CD8-positive, alpha-beta T cell (primary cell): ENCODE measurements at places on chromosomes 3 and 15.

- no peak for DNase-seq
Observed at GRCh38 chr15:53713218-53713617, 46.2 kb downstream of the WDR72 start.

DNA sequence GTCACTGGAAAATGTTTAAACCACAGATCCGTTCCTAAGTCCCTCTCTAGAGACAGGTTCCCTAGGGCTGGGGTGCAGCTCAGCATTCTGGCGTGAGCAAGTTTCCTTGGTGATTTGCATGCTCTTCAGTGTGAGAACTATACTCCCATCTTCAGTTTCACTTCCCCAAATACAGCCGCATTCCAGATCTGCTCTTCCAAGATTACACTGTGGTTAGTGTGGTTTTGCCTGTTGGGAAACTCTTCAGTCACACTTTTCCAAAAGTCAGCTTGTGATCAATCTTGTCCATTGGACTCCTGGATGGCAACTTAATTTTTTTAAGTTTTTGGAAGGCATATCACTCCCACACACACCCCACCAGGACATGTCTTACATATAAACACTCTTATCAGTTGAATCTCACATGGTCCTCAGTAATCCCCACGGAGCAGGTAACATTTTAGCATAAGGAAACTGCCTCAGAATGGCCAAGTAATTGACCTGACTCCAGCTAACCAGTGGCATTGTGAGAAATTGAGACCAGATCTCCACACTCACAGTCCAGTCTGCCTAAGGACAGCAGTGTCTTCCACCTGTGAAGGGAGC, 33.5 kb upstream of the PTPN23 start:
- no peak for DNase-seq

- DNase-seq = no peak
Observed at GRCh38 chr15:82931221-82931620, 21.3 kb downstream of the HOMER2 start.

DNA sequence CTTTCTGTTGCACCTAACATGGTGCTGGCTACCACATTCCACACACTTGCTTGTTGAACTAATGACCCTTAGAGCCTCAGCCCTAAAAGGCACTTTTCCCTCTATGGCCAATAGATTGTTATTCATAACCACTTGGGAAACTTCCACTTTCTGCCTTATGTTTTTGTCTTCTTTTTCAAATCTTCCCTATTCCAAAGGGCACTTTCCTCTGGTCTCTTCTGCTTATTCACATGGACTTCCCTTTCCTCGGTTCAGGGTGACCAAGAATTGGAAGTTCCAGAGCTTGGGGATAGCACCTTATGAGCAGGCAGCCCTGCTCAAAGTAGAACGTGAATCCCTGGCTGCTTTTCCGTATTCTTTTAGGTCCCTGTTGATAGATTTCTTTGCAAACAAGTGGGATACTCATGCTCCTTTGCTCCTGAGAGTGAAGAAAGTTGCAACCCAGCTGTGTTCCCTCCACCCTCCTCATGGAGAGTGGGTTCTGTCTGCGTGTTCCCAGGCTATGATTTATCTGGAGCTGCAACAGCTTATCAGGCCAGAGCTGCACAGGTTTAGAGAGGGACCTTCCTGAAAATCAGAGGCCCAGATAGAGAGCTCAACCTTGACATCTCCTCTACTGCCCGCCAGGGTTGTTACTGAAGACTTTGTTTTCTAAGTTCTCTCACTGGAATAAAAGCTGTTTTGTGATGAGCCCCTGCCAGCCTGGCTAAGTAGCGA, 58.8 kb upstream of the MYZAP start:
- no peak for DNase-seq

DNA sequence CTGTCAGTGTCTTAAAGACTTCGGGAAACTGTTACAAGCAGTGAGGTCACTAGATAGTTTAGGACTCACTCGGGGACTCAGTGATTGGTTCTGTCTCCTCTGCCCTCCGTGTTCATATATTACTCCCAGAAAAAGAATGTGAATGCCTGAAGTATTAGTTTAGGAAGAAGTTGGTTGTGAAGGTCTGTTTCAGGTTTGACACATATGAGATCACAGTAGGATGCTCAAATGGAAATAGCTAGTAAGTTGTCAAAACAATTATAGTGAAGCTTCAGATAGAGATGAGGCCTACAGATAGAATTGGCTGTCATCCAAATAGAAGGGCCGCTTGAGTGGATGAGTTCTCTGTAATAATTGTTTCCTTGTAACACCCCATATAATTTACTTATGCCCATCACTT, 172.6 kb downstream of the PLCL2 start:
- no peak for DNase-seq

DNA sequence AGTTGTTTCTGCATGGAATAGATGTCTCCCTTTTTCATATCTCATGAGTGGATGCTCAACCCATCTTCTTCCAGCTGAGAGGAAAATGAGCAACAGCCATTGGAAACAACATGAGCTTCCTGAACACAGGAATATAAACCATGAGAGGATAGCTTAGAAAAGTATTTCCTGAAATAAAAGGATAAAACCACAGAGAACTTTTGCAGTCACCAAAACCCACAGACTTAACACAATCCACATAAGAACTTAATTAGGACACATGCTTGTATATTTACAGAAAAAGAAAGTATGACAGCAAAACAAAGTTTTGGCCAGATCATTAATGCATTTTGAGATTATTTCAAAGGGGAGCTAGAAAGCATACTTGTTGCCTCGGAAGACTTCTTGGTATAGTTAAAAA, 180.5 kb upstream of the RASGRP1 start:
- no peak for DNase-seq

DNA sequence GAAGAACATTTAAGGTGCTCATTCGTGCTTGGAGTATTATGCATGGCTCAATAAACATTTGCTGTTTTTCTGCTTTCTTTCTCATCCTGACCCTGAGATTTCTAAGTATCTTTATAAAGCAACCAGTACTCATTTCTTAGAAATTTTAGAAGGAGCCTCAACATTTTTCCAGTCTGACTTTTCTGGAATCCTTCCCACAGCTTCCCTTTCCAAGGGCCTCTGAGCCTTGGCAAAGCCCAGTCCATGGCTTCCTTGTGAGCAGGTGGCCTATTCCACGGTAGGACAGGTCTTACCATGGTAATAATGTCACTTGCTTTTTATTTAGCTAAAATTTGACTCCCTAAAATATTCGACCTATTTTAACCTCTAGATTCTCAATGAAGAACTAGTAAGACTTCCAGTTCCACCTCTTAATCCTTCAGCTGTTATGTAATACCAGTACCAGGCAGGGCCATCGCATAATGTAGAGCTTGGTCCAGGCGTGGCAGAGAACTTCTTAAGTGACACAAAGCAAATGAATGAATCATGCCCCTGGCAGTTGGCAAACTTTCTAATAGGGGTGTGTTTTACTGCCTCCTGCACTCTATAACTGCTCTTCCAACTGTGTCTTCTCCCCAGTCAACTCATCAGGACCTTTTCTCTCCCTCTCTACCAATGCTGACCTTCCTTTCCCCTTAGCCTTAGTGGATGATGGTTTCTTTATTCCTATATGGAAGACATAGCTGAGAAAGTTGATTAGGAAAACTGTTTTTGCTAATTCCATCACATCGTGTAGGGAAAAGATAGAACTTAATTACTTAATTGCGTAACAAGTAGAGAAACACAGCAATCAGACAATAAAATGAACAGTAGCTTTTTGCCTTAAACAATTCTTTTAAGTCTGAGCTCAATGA, 894 bp upstream of the TM4SF4 start:
- DNase-seq = peak; percentile 16

GRCh38 chr3:168336276-168336675, 240.6 kb upstream of the GOLIM4 start:
- DNase-seq = no peak
